Activated gamma-delta T cell (primary cell): ENCODE measurements at places on chromosomes 4 and X.

- no peak for DNase-seq
Measured at GRCh38 chr4:128220286-128221235, 67.1 kb downstream of the PGRMC2 start.

DNA sequence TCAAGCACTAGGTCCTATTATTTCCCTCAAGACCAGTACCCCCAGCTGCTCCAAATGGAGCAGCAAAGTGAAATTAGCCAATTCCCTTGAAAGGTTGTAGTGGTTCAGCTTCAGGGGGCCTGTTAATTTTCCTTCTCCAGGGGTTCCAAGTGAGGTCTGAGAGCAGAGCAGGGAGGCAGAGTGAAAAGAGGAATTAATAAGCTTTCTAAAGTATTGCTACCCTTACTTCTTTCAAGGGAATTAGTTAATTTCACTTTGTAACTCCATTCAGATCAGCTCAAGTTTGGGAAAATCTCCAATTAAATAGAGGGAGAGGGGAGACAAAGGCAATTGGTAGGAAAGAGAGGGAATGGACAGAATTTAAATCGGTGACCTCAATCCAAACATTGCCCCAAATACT, 78.7 kb upstream of the SLC7A11 start:
- DNase-seq = no peak

- no peak for DNase-seq
Measured at GRCh38 chr4:185394568-185395237, 1.0 kb downstream of the LRP2BP start.

- DNase-seq = peak; percentile 8
Measured at GRCh38 chrX:106726485-106727437, at the start of gene RNF128. Gene RNF128, plus strand, starts transcription at chrX:106726701. Its CDS starts 213 bp downstream, at chrX:106726914.

DNA sequence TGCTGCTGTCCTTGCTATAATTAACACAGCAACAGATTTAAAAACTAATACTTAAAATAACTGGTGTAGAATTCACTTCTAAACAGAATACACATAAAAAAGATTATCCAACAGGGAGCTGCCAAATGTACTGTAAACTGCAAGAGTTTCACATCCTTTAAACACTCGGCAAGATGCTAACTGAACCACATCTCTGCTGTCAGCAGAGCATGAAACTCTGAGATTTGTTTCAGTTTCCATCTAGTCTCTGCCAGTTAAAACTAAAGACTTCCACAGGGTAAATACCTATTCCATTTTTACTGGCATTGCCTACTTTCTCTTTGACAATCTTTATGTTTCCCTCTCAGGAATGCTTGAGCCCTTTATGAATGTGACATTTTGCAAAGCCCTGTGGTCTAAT, 127.7 kb downstream of the SLC7A11 start:
- DNase-seq = no peak

GRCh38 chr4:67727124-67727850, 26.3 kb upstream of the UBA6 start:
- no peak for DNase-seq

GRCh38 chr4:109383823-109384222, 49.8 kb upstream of the SEC24B start:
- DNase-seq = no peak

DNA sequence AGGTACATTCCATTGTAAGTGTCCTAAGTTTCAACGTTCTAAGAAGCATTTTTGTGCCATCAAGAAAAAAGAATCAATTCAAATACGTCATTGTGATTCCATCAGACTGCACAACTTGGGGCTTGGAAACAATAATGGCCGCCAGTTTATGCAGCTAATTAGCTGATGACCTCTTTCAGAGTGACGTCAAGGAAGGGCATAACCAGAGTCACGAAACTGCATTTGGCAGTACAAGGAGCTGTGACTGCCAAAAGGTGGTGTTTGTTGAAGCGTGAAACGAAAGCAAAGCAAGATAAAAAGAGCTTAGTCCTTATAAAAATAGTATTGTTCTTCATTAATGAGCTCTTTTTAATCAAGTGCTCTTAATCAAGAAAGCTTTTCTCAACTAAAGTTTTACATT, 81.1 kb upstream of the SH3RF1 start:
- DNase-seq = no peak

DNA sequence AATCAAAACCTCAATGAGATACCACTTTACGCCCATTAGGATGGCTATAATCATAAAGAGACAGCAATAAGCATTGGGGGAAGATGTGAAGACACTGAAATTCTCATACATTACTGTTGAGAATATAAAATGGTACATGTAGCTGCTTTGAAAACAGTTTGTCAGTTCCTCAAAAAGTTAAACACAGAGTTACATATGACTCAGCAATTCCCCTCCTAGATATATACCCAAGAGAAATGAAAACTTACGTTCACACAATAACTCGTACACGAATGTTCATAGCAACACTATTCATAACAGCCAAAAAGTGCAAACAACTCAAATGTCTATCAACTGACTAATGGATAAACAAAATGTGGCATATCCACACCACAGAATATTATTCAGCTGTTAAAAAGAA, 36.6 kb downstream of the PHF8 start:
- no peak for DNase-seq

- no peak for DNase-seq
Measured at GRCh38 chr4:113056318-113056717, 6.9 kb downstream of the ANK2 start.

DNA sequence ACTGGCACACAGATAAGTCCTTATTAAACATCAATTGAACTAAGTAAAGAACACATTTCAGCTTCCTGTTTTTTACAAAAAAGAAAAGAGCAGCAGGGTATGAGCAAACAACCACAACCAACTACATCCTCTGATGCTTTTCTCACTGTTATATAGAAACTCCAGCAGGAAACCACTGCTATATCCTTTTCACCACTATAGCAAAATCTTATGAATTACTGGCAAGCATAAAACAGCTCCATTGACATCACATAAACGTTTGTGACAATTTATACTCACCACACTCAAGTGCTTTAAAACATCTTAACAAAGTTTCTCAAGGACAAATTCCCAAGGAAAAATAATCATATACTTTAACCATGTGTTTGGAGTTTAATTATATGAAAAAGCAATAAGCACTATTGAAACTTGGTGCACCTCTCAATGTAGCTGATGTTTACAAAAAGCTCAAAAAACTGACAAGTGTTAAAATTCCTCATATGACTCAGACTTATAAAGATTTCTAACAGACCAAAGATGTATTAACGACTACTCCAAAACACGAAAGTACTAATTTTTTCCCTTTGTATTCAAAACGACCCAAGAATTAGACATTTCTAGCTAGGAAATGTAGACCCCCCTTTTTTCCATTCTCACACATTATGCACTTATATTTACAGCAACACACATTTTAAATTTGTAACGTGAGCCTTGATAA, 12.9 kb downstream of the GPRIN3 start:
- no peak for DNase-seq

DNA sequence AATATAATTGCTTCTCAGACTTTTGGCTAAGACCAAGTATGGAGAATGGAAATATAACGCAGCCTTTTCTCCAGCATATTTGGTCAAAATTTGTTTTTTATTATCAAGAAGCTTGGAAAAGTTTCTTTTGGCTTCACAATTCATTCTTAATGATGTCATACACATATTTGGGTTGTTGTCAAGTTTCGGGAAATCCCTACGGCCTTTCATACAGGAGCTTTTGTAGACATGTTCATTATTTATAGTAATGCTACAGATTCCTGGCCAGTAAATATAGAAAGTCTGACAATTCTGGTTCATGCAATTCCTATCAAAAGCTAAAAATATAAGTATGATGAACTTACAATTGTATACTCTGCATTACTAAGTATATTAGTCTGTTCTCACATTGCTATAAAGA, 112.9 kb downstream of the IRF2 start:
- DNase-seq = no peak

GRCh38 chr4:172751550-172751949, 417.1 kb upstream of the GALNT7 start:
- DNase-seq = no peak

GRCh38 chr4:44629280-44629866, 22.1 kb downstream of the YIPF7 start:
- no peak for DNase-seq

- no peak for DNase-seq
Measured at GRCh38 chr4:63787326-63787725, 621.9 kb downstream of the TECRL start.

DNA sequence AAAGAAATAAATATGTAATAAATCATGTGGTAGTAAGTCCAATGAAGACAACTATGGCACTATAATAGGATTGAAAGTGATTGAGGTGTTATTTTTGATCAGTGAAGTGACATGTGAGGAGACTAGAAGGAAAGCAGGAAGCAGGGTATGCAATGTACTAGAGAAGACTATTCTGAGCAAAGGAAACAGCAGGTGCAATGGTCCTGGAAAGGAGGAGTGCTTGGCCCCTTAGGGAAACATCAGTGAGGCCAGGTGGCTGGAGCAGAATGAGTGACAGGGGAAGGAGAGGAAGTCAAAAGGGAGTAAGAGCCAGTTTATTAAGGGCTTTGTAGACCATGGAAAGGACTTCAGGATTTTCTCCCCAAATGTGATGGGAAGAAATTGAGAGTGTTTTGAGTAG, 207.6 kb upstream of the HCCS start:
- DNase-seq = no peak

GRCh38 chr4:59243038-59243437, 1957.1 kb upstream of the ADGRL3 start:
- DNase-seq = no peak

- DNase-seq = no peak
Measured at GRCh38 chr4:10666616-10667015, 18.0 kb downstream of the CLNK start.

GRCh38 chr4:107993969-107994368, 4.3 kb downstream of the HADH start:
- DNase-seq = no peak

DNA sequence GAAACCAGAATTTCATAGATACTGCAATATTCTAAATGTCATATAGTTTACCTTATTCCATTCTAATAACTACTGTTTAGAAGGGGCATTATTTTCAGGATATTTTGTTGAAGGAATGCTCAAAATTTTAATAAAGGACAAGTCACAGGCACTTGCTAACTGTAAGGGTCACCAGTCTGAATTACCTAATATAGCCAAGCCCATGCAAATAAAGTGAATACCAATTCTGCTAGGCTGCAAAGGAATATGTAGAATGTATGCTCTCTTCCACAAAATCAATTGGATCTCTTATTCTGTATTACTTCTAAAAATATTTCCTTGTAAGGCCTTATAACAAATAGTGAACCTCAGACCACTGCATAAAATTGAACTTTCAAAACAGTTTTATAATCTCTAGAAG, 52.3 kb upstream of the FAT4 start:
- DNase-seq = no peak

DNA sequence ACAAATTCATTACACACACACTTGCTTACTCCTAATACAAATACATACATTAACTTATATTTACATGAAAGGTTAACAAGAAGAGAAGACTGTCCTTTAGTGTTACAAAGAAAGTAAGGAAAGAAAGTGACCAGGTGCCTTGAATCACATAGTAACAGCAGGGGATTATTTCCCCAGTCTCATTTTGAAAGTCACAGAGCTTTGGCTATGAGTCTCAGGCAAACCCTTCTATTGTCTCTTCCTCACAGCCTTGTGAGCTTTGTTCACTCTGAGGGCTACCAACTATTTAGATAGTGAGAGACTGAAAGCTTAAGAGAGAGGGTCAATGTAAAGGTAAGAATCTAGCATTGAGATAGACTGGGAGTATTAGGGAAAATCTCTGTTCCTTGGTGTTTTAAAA, 161.6 kb downstream of the NPNT start:
- DNase-seq = no peak

- no peak for DNase-seq
Measured at GRCh38 chr4:57194068-57194611, 84.0 kb upstream of the IGFBP7 start.

DNA sequence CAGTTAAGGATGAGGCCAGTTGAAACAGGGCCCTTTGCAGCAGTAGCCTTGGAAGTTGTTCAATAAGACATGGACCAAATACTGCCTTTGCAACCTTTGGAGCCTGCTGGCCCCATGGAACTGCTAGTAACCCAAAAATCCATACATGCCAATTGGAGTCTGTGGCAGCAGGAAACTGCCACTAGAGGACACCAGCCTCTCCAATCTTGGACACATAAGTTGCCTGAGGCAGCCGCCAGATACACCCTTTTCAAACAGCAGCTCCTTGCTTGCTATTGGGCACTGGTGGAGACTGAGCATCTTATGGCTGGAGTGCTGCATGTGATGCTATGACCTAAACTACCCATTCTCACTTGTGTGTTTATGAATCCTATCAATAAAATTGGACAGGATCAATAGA, 14.8 kb upstream of the LAP3 start:
- no peak for DNase-seq

- DNase-seq = no peak
Measured at GRCh38 chr4:147037069-147037468, 91.4 kb upstream of the TTC29 start.

- DNase-seq = no peak
Measured at GRCh38 chrX:13028871-13029636, 15.4 kb downstream of the FAM9C start.

GRCh38 chrX:27241981-27242380, 221.2 kb downstream of the PPP4R3C start:
- no peak for DNase-seq

DNA sequence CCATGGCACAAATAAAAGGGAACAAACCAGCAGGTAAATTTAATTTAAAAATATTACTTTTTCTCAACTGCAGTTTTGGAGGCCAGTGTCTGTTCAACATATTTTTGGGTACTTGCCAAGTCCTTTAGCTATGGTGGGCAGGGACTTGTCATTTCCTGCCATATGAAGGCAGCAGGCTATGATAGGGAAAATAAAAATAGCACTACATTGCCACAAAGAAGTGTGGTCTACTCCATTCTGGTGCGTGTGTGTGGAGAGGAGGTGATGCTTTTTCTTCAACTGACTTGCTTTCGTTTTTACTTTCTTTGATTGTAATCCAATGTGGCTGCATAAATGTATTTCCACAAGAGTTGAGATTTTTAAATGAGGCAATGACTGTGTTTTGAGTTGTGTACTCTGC, 17.2 kb downstream of the GPR174 start:
- DNase-seq = no peak

GRCh38 chrX:109840585-109840984, 107.5 kb upstream of the ACSL4 start:
- no peak for DNase-seq

- no peak for DNase-seq
Measured at GRCh38 chr4:182575225-182575624, 332.0 kb downstream of the TENM3 start.

DNA sequence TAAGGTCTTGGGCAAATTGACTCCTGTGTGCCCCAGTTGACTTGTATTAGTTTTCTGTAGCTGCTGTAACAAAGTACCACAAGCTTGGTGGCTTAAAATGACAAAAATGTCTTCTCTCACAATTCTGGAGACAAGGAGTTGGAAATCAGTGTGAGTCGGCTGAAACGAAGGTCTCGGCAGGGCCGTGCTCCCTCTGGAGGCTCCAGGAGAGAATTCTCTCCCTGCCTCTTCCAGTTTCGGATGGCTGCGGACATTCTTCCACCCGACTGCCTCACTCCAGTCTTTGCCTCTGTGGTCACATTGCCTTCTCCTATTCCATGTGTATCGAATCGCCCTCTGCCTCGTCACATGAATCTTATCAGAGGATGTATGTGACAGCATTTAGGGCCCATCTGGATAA, 66.0 kb upstream of the PHOX2B start:
- no peak for DNase-seq

- DNase-seq = no peak
Measured at GRCh38 chr4:13262816-13263215, 221.3 kb downstream of the RAB28 start.

- DNase-seq = no peak
Measured at GRCh38 chr4:46503739-46504138, 113.8 kb upstream of the GABRA2 start.

- DNase-seq = no peak
Measured at GRCh38 chr4:118338981-118339765, 13.6 kb downstream of the PRSS12 start.

GRCh38 chr4:48431401-48431800, 51.7 kb upstream of the SLC10A4 start:
- DNase-seq = no peak
